ENCODE measurements at places on chromosomes 5 and 9.

DNA sequence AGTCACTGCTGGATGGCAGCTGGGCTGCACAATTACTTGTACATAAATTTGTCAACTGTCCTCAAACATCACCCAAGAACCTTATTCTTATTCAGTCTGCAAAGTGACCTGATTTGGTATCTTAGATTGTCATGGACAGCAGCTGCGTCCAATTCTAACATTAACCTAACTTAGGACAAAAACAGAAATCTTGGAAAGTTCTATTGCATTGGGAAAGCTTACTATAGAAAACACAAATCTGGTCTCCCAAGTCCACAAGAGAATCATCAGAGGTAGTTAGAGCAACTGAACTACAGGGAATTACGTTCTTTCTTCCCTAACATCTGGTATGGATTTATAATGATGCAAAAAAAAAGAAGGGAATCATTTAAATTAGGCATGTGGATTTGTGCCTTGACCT is 283.9 kb downstream of the NR2F1-AS1 start:
- DNase-seq = no peak

- DNase-seq = no peak
These were observed 26.2 kb upstream of the SHC3 start for GRCh38 chr9:89204801-89205200.

DNA sequence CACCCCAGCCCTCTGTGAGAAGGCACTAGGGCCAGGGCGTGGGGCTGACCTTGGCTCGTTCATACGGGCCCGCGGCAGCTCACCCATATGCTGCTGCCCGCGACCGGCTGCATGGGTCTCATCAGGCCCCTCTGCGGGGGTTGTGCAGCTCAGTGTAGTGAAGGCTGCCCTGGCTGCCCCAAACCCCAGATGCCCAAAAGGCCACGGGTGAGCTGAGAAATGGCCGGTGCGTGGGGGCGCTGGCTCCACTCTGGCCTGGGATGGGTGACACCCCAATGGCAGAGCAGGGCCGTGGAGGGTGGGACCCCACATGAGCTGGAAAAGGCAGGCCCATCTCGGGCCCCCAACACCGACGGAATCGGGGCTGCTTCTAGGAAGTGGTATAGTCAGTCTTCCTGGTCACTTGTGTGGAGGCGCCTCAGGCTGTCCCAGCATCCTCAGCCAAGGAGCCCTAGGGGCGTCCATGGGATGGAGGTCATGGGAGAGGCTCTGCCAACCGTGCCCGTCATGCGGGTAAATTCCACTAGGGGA is 19.4 kb upstream of the LRRC14B start:
- no peak for DNase-seq

- no peak for DNase-seq
These were observed 1.8 kb downstream of the MRPL36 start for GRCh38 chr5:1797855-1798254.

- DNase-seq = no peak
These were observed 1.6 kb downstream of the HBEGF start for GRCh38 chr5:140344683-140345423.

DNA sequence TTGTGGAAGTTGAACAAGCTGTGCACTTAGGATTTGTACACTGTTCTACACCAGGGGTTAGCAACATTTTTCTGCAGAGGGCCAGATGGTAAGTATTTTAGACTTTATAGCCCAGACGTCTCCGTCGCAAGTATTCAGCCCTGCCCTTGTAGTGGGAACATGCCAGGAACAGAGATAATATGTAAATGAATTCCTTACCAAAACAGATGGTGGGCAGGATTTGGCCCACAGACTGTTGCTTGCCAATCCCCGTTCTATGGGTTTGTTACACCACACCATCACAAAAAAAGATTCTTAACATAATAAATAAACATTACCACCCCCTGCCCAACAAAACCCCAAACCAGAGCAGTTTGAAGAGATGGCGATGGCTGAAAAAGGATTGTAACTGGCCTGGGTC is 74.3 kb downstream of the AMBP start:
- DNase-seq = no peak

- DNase-seq = no peak
These were observed 227.0 kb downstream of the FSTL4 start for GRCh38 chr5:133385346-133385745.

All from right hindlimb (tissue), 1 donor.